ENCODE measurements at places on chromosomes 16 and 17. TPM values are rescaled to one million over a fixed set of nuclear protein-coding genes. Genes with fewer than 3 reads are reported as not detected.

- peak; percentile 67 for DNase-seq
These were observed 32.7 kb upstream of the CDH1 start for GRCh38 chr16:68704232-68704867.

GRCh38 chr17:73203135-73203787 is 10.4 kb downstream of the COG1 start:
- DNase-seq, result no peak

DNA sequence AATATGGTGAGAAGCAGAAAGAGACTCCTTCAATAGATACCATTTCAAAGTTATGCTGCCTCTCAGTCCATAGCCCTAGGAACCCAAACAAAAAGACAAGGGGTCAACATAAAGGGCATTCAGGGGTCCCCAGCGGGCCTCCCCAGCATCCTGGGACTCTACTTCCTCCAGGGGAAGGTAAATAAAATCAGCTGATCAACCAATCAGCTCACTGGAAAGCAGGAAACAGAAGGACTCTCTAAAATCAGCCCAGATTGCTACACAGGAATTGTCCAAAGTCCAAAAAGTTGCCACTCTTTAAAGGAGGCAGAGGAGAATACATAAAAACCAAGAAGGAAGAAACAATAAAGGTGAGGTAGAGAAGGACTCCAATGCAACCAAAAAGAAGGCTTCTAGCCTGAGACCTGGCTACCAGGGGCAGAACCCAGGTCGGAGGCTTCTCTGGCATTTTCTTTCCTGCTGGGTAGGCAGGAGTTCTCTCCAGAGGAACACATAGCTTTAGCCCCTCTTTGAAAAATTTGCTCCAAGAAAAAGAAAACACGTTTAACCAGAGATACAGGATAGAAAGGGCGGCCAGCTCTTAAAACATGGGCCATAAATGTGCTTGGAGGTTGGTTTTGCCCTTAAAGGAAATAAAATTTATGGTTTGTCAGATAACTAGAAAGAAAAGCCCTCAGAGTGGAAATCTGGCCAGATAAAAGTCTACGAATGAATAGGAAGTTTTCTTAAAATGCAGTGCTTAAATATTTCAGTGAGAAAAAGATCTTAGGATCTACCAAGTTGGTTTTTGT is 404.6 kb downstream of the SOX9 start:
- DNase-seq, result no peak

DNA sequence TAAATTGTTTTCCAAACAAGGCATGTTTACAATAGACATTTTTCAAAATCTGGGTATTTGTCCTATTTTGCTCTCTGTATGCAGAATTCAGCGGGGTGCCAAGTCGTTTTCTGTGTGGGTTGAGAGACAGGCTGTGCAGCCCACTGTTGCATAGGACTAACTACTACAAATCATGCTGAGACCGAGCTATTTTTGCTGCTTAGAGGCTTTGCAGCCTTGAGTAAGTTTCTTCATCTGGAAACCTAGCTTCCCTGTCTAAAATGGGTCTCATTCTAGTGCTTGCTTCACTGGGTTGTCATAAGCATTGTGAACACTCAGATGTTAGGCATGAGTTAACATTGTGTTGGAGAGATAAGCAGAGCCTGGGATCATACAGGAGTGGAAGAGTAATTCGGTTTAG is 1.3 kb downstream of the PRPSAP2 start:
- DNase-seq, result no peak

- DNase-seq, result no peak
These were observed 2.3 kb upstream of the UBTF start for GRCh38 chr17:44221862-44222111.

DNA sequence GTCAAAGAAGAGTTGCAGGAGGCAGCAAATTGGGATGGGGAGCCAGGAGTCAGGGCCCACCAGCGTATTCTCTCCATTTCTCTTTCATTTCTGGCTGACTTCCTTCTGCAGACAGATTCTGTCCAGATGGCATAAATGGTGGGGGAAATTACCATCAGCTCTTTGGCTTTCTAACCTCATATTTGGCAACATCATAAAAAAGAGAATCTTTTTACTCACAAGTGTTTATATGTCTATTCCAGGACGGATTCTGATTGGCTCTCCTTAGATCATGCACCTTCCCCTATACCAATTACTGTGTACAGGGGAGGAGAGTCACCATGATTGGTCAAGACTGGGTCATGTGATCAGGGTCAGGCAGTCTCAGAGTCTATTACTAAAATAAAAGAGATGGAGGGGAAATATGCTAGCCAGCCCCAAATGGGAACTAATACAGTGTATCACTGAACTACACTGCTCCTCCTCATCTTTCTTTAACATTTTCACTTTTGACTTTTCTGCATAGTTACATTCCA is 537.1 kb upstream of the EEF2KMT start:
- no peak for DNase-seq

DNA sequence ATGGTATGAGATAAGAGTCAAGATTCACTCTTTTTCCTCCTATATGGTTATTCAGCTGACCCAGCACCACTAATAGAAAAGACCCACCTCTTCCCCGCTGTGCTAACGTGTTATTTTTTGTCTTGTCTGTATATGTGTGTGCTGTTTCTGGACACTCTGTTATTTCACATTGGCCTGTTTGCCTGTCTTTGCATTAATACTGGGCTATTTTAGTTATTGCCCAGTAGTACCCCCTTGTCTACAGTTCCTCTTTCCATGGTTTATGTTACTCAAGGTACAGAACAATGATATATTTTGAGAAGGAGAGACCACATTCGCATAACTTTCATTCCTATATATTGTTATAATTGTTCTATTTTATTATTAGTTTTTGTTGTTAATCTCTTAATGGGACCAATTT is 74.0 kb upstream of the SIAH1 start:
- DNase-seq, result no peak

GRCh38 chr17:9902120-9902519 is 3.0 kb downstream of the RCVRN start:
- no peak for DNase-seq

DNA sequence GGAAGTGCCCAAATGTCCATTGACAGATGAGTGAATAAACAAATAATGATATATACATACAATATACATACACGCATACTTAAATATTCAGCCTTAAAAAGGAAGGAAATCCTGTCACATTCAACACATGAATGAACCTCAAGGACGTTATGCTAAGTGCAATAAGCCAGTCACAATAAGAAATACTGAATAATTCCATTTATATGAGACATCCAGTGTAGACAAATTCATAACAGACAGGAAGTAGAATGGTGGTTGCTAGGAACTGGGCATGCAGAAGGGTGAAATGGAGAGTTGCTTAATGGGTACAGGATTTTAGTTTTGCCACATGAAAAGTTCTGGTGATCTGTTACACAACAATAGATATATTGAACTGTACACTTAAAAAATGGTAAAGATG is 8.8 kb upstream of the ITGB4 start:
- DNase-seq, result no peak

DNA sequence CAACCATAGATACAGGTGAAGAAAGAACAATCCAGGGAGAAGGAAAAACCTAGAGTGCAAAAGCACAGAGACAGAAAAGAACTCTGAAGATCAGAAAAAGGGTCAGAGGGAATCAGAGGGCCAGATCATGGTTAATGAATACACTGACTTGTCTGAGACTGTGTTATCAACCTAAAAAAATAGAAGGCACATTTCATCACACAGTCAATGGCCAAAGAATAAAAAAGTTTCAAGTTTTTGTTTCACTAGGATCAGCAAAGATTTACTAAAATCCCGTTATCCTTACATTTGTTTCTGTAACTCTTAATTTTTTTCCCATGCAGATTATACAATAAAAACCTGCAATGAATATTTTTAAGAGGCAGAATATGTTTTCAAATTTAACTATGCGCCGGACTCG is 38.5 kb downstream of the CNOT1 start:
- no peak for DNase-seq

DNA sequence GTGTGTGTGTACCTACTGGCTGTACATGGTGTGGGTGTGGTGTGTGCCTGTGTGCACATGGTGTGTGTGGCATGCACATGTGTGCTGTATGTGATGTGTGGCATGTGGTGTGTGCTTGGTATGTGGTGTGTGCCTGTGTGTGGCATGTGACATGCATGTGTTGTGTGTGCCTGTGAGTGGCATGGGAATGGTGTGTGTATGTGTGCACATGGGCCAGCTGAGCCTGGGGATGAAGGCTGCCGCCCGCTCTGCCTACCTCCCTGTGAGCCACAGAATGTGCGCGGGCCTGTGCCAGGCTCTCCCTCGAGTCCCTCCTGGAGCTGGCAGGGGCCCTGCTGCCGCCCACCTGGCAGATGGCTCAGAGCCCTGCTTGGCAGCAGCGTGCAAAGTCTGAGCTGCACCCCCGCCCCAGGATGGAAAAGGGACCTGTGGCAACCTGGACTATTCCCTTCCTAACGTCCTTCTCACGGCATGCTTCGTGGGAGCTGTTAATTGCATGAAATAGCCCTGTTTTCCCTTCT is 9.3 kb downstream of the PRSS27 start:
- no peak for DNase-seq

DNA sequence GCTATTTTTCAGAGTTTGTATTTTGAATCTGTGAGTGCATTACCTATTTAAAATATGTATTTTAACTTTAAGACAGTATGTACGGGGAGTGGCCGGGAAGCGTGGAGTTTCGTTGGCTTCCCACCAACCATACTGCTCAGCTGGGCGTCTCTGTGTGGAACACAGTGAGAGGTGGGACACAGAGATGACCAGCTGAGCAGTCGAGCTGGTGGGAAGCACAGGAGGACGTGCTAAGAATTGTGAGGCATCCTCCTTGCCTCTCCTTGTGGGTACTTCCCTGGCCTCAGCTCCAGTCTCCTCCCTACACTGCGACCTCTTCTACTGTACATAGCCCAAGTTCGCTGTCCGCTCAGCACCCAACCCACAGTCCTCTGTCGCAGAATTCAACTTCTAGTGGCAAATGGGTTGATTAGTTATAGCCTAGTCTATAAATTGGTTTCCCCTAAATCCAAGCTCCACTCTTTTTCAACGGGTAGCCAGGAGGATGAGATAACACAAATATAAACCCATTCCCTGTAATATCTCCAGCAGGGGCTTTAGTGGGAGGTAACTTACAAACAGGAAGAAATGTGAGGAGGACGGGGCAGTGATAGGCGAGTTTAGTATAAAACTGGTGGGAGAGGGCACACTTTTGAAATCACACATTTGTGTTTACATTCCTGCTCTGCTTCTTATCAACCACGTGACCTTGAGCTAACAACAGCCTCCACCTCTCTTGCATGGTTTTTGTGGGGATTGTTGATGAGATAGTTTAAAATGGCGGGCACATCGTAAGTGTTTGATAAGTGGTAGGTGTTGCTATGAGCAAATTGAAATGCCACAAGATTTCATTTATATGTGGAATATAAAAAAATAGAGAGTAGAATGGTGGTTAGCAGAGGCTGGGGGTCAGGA is 211.9 kb upstream of the HS3ST3A1 start:
- no peak for DNase-seq

DNA sequence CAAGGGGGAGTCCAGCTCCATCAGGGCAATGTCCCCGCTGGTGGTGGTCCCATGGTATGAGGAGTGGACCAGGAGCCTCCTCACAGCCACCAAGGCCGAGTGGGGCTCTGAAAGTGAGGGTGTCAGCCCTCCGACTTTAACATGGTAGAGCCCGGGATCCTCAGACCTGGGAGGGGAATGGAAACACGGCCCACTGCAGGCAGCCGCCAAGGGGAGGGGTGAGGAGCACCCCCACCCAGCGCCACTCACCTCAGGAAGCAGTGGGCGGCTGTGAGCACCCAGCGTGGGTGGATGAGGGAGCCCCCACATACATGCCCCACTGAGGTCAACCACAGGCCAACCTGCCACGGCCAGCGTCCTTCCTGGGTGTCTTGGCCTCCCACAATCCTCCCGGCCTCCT is 10.8 kb downstream of the ZG16B start:
- no peak for DNase-seq

GRCh38 chr17:17837966-17838962 is 1.5 kb upstream of the SREBF1 start:
- no peak for DNase-seq

The DHRS7B gene
- total RNA-seq, result 15.6 TPM

The RPL38 gene
- 1,042 TPM for total RNA-seq

The FBXL16 gene
- total RNA-seq, result 3.0 TPM

All from neural crest cell (in vitro differentiated cells).